ENCODE measurements at places on chromosomes 6 and 20.

GRCh38 chr6:152952045-152952444 lies 30.8 kb downstream of the FBXO5 start:
- DNase-seq = no peak

GRCh38 chr6:112409311-112409710 lies 62.2 kb downstream of the RFPL4B start:
- DNase-seq = no peak

- no peak for DNase-seq
These were observed 151.2 kb downstream of the FOXC1 start for GRCh38 chr6:1760876-1761275.

GRCh38 chr6:28354688-28355554 lies 5.2 kb downstream of the ZKSCAN3 start:
- DNase-seq = no peak

DNA sequence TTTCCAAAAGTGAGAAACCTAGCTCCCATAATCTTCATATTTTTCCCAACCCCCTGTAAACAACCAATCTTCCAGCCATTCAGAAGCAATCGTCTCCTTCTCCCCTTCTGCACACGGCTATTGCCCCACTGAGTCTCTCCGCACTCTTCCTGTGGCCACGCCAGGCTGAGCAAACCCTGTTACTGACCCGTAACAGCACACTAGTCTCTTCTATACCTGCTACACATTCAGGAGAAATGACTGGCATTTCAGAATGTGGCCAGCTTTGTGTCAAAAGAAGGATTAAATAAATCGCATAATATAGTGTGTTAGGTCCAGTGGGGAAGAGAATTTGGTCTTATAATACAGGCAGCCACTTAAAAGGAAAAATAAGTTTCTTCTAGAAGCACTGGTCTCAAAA lies 41.4 kb downstream of the ECT2L start:
- DNase-seq = no peak

GRCh38 chr20:44083220-44083933 lies 103.6 kb downstream of the JPH2 start:
- peak; percentile 91 for DNase-seq

- no peak for DNase-seq
These were observed 20.5 kb downstream of the COL20A1 start for GRCh38 chr20:63313349-63314014.

- DNase-seq = no peak
These were observed 691.9 kb downstream of the RFPL4B start for GRCh38 chr6:113039005-113039404.

- DNase-seq = no peak
These were observed 25.4 kb upstream of the FOXF2 start for GRCh38 chr6:1363729-1364572.

GRCh38 chr20:2986466-2986865 lies 57.0 kb upstream of the GNRH2 start:
- no peak for DNase-seq

DNA sequence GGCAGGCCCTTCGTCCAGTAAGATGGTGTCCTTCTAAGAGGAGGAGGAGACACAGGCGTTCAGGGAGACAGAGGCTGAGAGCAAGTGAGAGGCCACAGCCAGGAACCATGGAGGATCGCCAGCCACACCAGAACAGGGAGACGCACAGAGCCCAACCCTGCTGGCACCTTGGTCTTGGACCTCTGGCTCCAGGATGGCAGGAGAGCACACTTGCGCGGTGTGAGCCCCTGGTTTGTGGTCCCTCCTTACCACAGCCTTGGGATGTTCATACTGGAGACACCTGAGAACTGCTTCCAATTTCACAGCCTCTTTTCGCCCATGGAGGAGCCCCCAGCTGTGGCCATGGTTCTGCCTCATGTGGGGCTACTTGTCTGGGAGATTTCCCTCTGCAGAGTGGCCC lies 222.4 kb downstream of the DLL1 start:
- no peak for DNase-seq

- no peak for DNase-seq
These were observed 171.7 kb downstream of the WDR27 start for GRCh38 chr6:169529931-169530751.

DNA sequence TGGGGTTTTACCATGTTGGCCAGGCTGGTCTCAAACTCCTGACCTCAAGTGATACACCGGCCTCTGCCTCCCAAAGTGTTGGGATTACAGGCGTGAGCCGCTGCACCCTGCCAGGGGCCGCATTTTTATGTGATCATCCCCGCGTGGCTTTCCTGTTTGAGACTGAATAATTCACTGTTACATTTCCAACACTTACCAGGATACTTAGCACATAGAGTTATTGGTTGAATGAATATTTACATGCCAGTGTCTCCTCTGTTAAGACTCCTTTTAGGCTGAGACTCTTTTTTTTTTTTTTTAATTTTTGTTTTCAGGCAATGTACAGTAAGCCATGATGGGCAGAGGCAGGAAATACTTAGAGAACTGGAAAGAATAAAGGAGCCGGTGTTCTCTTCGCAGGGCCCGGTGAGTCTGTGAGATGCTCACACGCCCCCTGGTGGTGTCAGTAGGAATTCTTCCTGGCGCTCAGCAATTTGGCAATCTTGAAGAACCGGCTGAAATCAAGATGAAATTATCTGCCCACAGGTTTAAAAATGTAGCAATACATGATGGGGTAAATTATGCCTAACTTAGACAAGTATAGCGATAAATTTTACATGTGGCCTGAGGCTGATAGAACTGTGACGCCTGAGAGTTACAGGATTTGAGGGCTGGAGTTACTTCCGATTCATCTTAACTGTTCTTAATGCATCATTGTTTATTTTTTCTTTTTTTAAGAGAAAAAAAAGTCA lies 7.6 kb upstream of the RNF114 start:
- no peak for DNase-seq

DNA sequence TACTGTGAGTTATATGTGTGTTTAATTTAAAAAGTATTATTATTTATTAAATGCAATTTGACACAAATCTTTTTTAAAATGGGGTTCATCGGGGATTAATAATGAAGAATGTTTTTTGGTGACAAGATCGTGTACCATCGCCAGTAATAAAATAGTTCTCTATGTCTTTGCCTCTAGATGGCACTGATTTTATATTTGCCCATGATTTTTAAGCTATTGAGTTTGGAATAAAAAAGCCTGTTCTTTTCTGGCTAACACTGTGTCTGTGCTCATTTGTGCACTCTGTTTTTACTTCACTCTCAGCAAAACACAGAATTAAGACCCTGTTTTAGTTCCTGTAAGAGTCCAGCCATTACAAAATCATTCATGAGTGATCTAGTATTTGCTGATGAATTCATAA lies 127.0 kb downstream of the FARS2 start:
- no peak for DNase-seq

DNA sequence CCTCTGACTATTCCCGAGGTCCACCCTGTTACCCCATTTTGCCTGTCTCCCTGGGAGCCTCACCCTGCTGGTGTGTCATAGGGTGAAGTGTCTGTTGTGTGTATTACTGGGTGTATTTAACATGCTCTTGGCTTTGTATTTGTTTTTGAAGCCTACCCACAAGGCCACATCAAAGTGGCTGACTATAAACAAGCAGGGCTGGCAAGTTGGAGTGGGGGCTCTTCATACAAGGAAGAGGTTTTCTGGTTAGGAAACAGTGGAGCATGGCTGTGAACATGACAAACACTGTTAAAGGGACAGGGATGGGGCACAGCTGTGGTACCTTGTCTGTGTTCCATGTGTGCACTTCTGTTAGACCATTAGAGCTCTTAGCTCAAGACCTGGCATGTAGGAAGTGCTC lies 26.3 kb downstream of the HECA start:
- DNase-seq = no peak

DNA sequence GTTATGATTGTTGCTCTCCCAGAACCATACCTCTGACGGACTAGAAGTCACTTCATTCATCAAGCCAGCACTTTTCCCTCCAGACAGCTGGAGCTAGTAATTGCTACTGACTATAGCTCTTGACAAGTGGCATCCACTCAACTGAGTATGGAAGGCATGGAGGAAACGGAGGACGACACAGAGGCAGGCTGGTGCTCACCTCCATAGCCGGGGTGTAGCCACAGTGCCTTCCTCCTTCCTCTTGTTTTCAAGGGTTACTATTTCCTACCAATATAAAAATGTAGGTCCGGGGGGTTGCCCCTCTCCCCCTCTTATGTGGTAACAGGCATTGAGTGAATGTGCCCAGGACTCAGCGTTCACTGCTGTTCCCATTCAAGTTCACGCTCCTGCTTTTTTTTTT lies 23.5 kb upstream of the FOXC1 start:
- DNase-seq = no peak

GRCh38 chr6:157063176-157063905 lies 260.0 kb downstream of the TMEM242 start:
- no peak for DNase-seq

DNA sequence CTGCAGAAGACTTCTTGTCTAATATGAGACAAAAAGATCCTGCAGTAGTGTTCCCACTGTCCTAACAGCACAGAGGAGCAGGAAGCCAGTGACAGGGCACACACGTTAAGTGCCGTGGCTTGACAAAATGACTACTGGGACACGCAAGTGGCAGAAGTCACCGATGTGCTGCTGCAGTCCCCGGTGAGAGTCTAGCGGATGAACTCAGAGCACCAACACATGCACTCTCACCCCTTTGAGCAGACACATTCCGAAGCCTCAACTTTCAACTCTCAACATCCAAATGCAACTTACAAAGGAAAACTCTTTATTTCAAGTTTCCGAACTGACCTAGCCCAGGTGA lies 898 bp downstream of the LAMA4 start:
- DNase-seq = no peak

DNA sequence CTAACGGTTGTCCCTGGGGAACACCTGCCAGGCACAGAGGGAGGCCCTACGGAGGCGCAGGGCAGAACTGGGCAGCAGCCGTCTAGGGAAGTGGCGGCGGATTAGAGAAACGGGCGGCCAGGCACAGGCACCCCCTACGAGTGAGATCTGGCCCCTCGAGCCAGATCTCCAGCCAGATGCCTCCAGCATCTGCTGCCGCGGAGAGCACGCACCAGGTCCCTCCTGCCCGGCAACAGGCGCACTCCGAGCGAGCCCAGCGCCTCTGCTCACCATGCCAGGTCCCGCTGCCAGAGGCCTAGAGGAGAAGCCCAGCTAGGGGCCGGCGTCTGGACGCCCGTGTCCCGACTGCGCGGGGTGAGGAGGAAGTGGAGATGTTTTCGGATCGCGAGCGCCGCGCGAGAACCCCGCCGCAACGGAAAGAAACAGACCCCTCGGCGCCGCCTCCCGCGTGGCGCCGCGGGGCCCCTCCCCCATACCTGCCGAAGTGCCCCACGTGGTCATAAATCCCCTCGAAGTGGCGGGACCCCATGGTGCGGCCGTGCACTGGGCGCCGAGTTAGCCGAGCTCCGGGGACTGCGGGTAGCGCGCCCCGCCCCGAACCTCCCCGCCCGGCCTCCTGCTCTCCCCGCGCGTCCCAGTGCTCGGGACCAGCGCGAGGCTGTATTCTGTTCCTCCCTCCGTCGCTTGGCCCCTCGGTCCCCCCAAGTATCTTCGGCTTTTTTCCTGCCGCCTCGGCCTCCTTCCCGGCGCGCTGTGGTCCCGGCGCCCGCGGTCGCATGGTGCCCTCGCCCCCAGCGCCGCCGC lies at the start of gene SLC22A16:
TSS of gene SLC22A16 (minus strand) at position 568 of the 804 bp plus-strand sequence. CDS start at position 529, 39 bp downstream.
- peak; percentile 79 for DNase-seq

GRCh38 chr6:52356017-52356416 lies 5.9 kb upstream of the PAQR8 start:
- DNase-seq = no peak

DNA sequence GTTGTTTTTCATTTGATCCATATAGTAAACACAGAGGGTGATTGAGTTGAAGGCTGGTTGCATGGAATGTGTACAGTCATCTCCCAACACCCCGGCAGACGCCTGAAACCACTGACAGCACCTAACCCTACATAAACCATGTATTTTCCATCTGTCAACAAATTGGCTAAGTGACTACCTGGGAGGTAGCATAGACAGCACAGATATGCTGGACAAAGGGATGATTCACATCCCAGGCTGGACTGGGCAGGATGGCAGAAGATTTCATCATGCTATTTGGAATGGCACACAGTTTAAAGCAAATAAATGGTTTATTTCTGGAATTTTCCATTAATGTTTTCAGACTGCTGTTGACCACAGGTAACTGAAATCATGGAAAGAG lies 4.4 kb upstream of the VIP start:
- no peak for DNase-seq

GRCh38 chr6:15843764-15844163 lies 180.9 kb upstream of the DTNBP1 start:
- DNase-seq = no peak

GRCh38 chr6:142300758-142301650 lies 803 bp upstream of the ADGRG6 start:
- no peak for DNase-seq

DNA sequence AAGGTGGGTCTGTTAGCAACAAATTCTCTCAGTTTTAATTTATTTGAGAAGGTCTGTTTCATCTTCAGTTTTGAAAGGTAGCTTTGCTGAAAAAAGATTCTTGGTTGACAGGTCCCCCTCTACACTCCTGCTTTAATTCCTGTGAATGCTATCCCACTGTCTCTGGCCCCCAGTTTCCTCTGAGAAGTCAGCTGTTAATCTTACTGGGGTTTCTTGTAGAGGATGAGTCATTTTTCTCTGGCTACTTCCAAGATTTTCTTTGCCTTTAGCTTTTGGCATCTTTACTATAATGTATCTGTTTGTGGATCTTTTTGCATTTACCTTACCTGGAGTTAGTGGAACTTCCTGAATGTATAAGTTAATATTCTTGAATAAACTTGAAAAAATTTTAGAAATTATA lies 122.7 kb downstream of the MMS22L start:
- no peak for DNase-seq

GRCh38 chr6:56359201-56359899 lies 112.0 kb upstream of the COL21A1 start:
- DNase-seq = no peak

DNA sequence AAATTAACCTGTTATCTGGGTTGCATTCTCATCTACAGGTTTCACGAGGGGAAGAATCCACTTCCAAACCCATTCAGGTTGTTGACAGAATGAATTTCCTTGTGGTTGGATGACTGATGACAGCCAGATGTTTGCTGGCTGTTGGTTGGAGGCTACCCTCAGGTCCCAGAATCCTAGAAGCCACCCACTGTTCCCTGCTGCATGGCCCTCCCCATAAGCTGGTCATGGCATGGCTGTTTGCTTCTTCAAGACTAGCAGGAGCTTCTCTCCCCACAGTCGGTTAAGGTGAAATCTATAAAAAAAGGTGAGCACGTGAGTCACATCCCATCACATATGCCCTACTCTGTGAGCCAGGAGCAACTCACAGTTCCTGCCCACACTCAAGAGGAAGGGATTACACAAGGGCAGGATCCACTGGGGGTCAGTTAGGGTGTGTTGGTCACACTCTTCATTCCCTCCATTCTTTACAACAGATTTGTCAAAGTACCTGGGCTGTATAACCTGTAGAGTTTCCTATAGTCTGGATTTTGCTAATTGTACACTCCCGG lies 19.5 kb upstream of the RPS10 start:
- DNase-seq = no peak

DNA sequence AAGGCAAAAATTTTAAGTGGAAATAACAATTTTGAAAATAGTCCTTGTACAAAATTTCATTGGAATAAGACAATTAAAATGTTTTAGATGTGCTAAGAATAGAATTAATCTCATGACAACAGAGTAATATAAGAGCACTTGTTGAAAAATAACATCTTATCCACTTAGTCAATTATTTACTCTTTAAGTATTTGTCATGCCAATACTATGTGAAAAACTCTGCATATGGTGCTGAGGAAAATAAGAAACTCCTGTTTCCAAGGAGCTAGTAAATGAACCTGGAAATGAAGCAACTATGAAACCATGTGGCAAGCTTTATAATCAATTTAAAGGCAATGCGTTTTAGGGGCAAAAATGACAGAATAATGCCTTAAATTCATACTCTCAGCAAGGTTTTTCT lies 42.7 kb upstream of the HCRTR2 start:
- no peak for DNase-seq

- DNase-seq = no peak
These were observed 969.6 kb downstream of the EYS start for GRCh38 chr6:64737418-64737817.

All from vagina (tissue), 2 donors.